ENCODE measurements at places on chromosomes 1 and 21.

- DNase-seq = no peak
Observed at GRCh38 chr1:50959303-50959912, 659 bp downstream of the FAF1 start.

DNA sequence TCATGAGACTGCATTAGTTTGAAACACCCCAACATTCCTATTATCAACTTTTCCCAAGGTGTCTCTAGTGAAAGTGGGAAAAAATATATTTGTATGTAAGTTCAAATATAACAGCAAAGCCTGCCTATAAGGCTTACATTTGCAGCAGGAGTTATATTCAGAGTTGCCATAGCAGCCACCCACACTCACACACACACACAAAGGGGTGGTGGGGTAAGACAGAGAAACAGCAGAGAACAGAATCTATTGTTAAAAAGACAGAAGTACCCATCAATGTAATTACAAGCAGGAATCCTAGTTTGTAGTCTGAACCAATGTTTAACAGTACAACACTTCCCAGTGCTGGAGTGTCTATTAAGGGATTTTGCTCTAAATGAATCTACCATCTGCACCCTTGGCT lies 55.0 kb downstream of the PLPPR5 start:
- no peak for DNase-seq

DNA sequence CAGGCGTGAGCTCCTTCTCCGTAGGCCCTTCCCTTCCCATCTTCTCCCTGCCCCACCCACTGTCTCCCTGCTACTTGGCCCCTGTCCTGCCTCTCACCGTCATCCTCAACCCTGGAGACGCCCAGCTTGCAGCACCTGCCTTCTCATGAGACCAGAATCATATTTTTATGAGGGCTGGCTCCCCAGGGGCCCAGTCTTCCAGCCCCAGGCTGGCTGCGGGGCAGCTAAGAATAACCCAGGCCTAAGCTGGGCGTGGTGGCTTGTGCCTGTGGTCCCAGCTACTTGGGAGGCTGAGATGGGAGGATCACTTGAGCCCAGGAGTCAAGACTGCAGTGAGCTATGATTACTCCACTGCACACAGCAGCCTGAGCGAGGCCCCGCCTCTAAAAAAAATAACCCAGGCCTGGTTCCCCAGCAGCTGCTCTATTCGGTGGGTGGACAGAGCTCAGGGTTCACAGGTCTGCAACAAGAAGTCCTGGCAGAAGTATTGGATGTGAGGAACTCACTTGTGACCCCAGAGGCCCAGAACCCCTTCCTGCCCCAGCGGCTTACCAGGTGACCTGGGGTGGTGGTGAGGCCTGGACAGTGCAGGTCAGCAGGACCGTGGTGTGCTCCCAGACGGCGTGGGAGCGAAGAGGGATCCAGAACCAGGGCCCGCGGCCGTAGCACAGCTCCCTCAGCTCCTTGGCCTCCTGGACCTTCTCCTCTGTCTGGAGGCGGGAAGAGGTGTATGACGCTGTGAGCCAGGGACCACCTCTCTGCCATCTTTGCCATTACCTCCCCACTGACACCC lies 6.4 kb downstream of the MYOM3 start:
- no peak for DNase-seq

DNA sequence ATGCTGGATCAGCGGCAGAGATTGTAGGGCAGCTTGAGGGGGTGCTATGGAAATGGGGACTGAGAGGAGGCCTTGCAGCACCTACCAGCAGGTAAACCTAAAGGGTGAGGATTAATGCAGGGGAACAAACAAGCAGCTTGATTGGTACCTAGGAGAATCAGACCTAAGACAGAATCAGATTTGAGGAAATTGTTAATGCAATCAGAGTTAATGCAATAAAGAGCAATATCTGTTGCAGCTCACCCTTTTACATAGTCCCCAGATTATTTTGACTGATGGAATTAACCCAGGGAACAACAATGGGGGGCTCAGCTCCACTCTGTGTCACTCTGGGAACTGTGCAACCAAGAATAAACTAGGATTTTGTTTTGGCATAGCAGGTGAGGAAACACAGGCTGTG lies 64.5 kb downstream of the ZC3H11B start:
- no peak for DNase-seq

GRCh38 chr1:99670583-99670982 lies 24.7 kb downstream of the PALMD start:
- no peak for DNase-seq

GRCh38 chr1:62995173-62995572 lies 211.2 kb downstream of the ATG4C start:
- no peak for DNase-seq

GRCh38 chr1:24009406-24009805 lies 29.3 kb upstream of the SRSF10 start:
- DNase-seq = no peak

DNA sequence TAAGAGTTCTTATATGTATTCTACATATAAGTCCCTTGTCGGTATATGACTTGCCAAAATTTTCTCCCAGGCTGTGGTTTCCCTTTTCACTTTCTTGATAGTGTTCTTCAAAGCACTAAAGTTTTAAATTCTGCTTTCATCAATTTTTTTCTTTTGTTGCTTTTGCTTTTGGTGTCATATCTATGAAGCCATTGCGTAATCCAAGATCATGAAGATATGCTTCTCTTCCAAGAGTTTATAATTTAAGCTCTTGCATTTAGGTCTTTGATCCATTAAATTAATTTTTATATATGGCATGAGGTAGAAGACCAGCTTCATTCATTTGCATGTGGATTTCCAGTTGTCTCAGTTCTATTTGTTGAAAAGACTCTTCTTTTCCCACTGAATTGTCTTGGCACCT lies 22.2 kb downstream of the DESI2 start:
- no peak for DNase-seq

DNA sequence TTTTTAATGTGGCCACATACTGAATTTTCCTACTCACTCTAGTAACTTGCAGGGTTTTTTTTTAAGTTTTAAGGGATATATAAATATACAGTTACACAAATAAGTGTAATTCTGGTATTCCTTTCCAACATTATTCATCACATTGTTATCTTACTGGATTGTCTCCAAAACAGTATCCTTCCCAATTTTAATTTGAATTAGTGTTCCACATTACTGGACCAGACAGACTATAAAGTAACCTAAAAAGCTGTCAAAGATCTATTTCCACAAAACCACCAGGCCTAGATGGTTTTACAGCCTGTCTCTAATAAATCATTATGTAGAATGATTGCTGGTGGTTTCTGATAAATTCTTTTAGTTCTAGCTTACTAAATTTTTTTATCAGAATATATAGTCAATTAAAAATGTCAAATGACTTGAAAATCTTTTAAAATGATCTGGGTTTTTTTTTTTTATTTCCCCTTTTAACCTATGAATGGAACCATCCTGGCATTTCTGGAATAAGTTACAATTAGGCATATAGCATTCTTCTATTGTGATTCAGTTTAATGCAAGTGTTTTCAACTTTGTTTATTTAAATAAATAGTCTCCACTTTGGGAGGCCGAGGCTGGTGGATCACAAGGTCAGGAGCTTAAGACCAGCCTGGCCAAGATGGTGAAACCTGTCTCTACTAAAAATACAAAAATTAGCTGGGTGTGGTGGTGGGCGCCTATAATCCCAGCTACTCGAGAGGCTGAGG lies 59.3 kb downstream of the PACC1 start:
- no peak for DNase-seq

DNA sequence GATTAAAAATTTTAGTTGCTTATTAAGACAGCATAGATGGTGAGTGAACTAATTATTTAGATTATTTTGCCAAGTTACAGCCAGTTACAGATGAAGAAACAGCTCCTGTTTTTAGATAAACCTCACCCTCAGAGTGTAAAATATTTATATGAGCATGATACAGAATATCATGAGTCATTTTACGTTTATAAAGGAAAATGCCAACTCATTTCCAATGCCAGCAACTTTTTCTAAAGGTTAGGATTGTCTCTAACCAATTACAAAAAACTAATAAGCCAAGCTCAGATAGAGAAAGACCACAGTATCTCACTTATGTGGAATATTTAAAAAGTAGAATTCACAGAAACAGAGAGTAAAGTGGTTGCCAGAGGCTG lies 590.1 kb downstream of the LTN1 start:
- DNase-seq = no peak

DNA sequence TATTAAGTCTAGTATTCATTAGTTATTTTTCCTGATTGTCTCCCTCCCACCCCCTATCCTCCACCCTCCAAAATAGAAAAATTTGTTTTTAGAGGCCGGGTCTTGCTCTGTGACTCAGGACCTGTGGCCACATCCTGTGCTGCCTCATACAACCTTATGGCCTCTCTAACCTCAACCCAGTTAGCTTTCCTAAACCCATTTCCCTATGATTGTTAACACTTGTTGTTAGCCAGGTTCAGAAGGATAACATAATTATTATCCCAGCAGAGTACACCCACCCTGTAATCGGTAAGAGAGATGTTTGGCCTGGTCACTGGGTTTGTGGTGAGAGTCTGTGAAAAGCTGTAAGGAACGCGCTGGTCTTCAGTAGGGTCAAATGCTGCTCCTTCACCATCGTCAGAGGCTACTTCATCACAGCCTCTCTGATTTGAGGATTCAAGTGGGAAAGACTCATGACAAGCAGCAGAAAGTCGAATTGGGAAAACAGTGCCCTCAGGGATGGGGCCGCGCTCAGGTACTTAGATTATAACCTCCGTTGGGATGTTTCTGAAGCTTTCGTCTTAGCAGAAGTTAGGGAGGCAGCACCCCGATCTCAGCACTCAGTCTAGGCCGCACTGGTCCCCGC lies 35.9 kb upstream of the HMGN1 start:
- DNase-seq = no peak

DNA sequence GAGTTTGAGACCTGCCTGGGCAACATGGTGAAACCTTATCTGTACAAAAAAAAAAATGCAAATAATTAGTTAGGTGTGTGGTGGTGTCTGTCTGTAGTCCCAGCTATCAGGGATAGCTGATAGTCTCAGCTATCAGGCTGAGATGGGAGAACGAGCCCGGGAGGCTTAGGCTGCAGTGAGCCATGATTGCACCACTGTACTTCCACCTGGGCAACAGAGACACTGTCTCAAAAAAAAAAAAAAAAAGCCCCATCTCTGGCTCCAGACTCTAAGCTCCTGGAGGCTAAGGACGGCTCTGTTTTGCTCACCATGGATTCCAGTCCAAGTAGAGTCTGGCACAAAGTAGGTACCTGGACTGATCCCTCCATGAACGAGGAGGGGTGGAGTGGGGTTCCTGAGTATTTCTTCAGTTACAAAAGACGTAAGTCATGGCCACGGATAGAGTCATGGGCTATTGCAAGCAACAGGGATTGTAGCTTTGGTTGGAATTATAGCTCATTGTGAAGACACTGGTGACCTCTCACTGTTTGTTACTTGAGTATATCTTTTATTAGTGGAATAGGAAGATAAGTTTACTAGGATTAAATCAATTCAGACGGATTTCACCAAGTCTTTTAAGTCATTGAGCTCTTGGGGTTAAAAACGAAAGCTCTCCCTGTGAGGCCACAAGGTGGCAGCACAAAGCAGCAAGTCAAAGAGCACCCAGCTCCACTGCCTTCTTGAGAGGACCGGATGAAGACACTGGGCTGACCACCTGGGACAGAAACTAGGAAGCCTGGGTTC lies 35.6 kb upstream of the TMEM61 start:
- DNase-seq = peak; percentile 41

DNA sequence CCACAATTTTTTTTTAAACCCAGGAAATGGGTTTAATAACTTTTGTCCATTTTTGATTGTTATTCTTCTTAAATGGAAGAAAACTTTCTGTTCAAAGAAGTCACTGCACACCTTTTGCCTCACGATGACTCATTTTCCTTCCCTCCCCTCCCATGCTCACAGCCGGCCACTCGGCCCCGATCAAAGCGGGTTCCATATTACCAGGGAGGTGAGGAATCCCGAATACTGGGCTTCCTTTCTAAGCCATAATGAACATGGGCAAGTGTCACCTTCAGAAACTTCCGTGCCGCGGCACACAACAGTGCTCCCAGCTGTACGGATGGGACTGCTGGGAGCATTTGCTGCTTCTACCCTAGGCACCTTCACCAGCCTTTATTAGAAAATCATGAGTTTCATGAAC lies 121.4 kb downstream of the HLCS start:
- DNase-seq = no peak

GRCh38 chr1:78831731-78832360 lies 174.7 kb downstream of the ADGRL4 start:
- DNase-seq = no peak

- no peak for DNase-seq
Observed at GRCh38 chr1:42765269-42765668, 1.6 kb downstream of the P3H1 start.

DNA sequence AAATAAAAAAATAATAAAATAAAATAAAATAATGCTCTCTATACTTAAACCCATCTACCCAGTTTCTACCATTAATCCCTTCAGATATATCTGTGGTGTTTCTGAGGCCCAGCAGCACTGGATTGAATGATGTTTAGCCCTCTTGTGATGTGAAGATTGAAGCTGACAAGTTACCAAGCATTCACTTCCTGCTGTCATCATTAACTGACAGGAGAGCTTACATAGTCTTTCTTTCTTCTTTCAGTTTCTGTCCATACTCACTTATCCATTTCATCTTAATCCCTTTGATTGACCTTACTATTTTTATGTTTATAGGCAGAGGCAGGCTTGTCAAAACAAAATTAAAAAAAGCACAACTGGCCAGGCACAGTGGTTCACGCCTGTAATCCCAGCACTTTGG lies 38.8 kb upstream of the PGD start:
- no peak for DNase-seq

- DNase-seq = no peak
Observed at GRCh38 chr1:53308506-53308905, 19.4 kb downstream of the LRP8 start.

GRCh38 chr1:5543235-5543634 lies 449.0 kb downstream of the NPHP4 start:
- no peak for DNase-seq

GRCh38 chr1:84742653-84743052 lies 52.4 kb upstream of the SSX2IP start:
- DNase-seq = no peak

DNA sequence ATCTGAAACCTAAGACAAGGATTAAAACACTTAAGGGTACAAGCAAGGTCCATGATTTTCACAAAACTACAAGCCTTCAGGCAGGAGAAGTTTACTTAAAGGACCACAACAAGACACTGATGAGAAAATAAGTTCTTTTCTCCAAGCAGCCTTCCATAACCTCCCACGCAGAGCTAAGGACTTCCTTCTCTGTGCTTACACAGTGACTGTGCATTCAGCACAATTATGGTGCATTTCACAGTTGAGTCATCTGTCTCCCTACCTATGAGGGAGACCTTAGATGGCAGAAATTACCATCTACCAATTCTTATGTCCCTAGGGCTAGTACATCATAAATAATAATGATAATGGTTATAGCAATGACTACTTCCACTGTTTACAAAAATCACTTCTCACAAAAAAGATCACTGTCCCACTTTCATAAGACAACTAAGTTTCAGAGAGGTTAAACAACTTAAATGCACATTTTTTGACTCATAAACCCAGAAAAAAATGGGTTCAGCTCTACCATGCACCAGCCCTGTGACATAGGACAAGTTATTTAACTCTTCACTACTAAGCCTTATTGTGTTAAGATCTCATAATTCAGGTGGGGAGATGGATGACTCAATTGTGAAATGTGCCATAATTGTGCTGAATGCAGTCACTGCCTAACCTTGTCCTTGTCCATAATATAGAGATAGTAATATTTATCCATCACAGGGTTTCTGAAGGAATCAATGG lies 45.3 kb downstream of the TARBP1 start:
- no peak for DNase-seq

GRCh38 chr1:118023199-118023598 lies 93.7 kb downstream of the WDR3 start:
- no peak for DNase-seq

All from stimulated activated CD8-positive, alpha-beta memory T cell treated with anti-CD3 and anti-CD28 coated beads, Interleukin-12 subunit alpha, Interleukin-12 subunit beta, amount 100 ng/mL, for 1 hour (primary cell).